CD4-positive, alpha-beta T cell (primary cell): ENCODE measurements at places on chromosomes 1 and 21.

DNA sequence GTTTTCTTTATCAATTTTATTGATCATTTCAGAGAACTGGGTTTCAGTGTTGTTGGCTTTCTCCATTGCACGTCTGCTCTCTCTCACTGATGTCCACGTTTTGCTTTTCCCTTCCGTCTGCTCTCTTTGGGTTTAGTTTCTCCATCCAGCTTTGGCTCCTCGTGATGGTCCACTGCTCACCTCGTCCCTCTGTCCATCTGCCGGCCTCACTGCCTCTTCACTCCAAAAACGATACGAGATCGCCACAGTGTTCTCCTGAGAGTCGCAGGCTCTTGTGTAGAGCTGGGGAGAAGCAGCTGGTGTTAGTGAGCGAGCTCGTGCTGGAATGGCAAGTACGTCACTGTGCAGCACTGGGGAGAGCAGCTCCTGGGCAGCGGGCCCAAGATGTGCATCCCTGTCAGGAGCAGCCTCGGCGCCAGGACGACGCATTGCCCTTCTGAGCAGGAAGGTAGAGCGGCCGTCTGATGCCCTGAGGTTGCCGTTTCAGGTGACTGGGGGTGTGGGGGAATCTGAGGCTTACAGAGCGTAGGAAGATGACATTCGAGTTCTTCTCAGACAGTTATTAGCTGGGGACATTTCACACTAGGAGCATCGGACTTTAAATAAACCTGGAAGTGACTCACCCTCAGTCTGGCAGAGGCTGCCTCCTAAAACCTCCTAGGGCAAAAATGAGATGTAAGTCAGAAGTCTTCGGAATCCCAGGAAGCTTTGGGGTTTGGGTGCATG, 31.4 kb upstream of the PCBP3 start:
- DNase-seq: no peak

- DNase-seq: no peak
Observed at GRCh38 chr1:40312238-40313205, 4.6 kb downstream of the COL9A2 start.

- DNase-seq: no peak
Observed at GRCh38 chr1:48841966-48842365, 65.3 kb upstream of the BEND5 start.

DNA sequence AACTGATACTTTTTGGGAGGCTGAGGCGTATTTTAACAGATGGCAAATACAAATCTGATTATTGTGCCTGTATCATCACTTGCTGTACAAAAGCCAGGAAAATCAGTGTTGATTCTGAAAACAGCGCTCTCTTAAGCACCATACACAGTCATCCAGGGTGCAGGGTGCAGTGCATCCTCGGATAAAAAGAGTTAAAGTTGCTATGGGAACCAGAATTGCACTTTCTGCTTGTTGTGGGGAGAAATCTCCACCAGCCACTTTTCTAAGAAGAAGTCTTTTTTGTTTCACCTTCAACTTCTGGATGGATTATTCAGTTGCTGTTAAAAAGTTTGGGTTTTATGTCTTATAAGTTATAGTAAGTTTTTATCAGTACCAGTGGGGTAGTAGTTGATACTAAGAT, 3.8 kb downstream of the LAMC1 start:
- DNase-seq: no peak

DNA sequence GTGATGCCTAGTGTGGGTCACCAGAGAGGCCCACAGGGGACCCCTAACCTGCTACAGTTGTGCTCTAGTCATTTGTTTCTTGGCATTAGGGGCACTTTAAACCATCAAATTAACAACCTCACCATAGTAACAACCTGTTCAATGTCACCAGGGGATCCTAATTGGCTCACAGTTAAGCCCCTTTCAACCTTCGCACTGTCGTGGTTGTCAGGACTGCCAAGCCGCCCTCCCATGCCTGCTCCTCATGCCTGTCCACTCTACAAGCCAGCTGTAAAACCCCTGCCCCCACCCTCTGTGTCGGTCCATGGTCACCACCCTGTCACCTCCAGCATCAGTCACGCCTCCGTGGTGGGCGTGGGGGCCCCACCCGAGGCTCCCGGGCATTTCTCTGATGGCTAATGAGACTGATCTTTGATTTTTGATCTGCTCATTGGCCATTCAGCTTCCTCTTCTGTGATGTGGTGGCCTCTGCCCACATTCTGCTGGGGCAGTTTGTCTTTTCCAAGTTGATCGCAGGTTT, 96.6 kb downstream of the WDR4 start:
- no peak for DNase-seq

DNA sequence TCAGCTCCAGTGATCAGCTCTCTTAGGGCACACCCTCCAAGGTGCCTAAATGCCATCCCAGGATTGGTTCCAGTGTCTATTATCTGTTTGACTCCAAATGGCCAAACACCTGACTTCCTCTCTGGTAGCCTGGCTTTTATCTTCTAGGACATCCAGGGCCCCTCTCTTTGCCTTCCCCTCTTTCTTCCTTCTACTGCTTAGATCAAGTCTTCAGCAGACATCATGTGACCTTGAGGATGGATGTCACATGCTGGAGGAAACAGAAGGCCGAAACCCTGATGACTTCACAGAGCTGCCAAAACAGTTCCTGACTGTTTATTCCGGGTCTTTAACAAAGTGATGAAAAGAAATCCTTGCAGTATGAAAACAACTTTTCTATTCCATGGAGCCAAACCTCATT, 24.4 kb upstream of the WDR26 start:
- DNase-seq: no peak

DNA sequence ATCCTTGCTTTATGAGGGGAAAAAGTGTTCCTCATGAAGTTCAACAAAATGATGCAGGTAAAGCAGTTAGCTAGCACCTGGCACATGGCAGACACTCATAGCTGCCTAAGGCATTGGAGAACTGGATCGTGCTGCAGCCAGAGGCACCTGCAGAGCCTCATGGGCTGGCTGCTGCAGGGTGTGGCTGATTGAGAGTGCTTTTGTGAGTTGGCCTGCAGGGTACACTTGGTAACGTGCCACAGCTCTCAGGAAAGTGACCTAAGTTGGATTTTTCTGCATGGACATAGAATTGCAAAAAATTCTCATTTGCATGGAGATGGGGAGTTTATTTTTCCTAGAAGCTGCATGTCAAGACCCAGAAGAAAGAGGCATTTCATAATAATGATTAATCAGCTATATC, 31.6 kb upstream of the IL20 start:
- no peak for DNase-seq

DNA sequence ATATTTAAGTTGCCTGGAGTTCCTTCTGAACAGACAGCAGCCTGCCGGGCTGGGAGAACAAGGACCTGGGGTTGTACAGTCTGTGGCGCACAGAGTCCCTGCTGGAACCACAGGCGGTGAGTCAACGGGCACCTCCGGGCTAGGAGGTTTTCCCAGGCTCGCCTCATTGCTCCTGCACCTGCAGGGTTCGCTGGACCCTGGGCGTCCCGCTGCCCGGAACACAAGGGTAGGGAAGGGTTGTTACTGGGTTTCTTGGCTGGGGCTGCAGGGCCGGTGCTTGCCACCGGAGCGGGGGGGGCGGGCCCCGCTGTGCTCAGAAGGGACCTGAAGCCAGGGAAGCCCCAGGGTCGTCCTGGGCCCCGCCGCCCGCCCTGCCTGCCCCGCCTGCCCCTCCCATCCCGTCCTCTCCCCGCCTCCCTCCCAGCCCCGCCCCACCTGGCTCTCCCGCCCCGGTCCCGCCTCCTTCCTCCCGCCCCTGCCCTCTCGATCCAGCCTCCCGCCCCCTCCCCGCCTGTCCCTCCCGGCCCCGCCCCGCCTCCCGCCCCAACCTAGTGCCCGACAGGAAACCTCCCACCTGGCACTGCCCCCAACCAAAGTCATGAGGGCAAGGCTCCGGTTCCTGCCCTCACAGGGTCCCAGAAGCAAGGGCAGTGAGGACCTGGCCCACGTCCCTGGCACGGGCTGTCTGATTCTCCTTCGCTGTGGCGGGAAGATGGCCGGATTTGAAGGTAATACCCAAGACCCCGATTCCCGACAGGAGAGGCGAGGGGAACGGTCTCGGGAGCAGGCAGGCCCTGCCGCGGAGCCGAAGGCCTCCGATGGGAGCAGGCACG, 6.8 kb downstream of the JMJD4 start:
- DNase-seq: peak; percentile 90

DNA sequence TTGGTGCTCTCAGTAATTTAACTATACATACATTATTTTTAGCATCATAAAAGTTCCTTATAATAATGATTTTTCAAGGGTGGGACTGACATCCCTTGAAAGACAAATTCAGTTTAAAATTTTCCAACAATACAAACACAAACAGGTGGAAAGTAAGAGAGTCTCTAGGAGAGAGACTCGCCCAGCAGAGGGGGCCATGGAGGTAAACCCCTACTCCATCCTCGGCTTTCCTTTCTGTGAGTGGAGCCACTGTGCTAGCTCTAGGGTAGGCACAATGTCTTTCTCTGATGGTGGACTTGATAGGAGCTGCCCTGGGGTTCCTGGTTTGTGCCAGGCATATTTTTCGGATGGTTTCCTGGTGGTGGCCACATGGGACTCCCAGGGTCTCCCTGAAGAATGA, 8.3 kb downstream of the CSMD2 start:
- no peak for DNase-seq

DNA sequence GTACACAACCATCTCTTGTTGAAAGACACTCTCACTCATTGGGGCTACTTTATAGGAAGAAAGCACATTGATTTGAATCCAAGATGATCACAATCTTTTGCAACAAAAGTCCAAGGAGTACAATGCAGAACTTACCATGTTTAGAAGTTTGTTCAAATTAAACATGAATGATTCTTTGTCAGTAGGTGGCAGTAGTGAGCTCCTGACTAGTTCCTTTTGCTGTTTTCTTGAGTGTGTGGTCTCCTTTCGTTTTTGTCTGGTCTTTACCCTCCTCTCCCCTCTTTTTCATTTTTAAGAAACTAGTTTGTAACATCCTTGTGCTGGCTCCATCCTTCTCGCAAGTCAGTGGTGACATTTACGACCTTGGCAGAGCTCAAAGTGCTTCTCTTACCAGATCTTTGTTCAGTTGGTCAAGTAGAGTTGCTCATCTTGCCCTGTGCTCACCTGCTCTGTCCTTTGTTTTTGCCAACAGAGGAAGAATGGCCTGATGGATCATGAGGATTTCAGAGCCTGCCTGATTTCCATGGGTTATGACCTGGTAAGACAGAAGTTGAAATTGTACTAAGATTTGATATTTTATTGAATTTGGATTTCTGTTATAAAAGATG, 35.7 kb upstream of the MTR start:
- DNase-seq: no peak

- no peak for DNase-seq
Observed at GRCh38 chr1:113388017-113388620, 2.2 kb upstream of the MAGI3 start.

DNA sequence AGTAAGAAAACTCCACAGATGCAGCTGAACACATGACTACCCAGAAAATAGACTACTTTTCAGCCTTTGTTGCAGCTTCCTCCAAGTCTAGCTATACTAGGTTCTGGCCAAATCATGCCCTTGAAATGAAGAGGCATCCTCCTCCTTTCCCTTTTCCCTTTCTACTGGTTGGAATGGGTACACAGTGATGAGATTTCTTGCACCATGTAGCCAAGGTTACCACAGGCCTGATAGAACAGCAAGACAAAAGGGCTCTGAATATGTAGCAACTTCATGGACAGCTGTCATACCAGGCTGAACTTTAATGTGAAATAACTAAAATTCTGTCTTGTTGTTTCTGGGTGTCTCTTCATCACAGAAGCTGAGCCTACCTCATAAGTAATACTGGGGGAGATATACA, 146.5 kb downstream of the PDE4B start:
- DNase-seq: no peak

DNA sequence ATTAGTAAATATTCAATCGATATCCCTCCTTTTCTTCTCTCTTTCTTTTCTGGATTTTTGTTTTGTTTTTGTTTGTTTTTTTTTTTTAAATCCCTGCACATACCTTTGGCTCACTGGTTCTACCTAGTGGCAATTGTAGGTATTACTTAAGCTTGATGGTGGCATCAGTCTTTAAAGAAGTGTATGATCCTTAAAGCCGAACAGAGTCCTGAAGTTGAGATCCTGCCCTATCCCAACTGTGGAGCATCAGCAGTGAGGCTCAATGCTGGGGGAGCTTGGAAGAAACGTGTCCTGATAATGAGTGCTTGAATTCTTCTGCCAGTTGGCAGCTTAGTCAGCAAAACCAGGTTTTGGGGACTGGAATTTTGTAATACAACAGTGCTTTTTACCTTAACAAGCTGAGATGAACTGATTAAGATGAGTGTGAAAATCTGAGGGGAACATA, 60.8 kb downstream of the FASLG start:
- no peak for DNase-seq

- no peak for DNase-seq
Observed at GRCh38 chr1:38500352-38500751, 359.2 kb downstream of the RRAGC start.

- DNase-seq: no peak
Observed at GRCh38 chr21:38852708-38853107, 47.0 kb downstream of the ETS2 start.

DNA sequence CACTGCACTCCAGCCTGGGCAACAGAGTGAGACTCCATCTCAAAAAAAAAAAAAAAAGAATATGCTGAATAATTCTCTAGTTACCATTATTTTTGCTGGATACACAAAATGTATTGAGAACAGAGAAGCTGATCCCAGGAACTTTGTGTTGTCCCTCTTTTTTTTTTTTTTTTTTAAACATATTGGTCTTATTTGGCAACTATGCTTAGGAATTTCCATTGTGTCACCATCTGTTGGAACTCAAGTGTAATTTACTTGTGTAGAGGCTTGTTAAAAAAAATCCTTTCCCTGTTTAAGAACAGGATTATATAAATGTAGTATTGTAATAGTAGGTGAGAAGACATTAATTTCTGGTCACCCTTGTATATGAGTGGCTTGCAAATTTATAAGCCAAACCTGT, 28.6 kb downstream of the CAMSAP2 start:
- DNase-seq: no peak

DNA sequence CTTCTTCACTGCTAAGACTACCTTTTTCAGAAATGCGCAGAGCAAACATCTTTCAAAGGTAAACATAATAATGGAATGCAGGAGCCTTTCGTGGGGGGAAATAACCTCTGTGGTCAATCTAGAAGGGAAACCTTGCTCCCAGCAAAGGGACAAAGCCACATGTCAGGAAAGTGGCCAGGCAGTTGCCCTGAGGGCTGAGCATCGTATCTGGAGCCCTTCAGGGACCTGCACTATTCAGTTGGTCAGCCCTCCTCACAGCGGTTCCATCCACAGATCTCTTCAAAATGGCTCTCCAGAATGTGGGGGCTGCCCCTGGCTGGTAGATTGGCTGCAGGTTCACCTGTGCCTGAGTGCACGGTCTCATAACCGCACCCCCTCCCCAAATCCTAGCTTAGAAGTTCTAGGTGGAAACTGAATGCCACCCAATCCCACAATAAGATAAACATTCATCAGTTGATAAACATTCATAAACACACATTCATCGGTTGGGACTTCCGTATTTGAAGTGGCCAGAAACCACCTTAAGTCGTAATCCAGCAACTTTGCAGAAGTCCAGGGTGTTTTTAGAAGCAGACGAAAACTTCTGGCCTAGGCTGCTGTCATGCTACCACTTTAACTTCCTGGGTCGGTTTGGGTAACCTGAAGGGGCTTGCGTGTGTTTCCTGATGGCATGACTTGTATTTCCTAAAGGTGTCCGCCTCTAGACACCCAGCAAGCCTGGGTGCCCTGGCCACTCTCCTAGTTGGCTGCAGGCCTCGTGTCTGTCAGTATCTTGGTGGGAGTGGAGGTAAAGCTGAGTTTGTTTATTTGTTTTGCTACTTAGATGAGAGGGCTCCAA, 50.5 kb downstream of the RASSF5 start:
- DNase-seq: no peak

- no peak for DNase-seq
Observed at GRCh38 chr21:15009837-15010363, 54.9 kb downstream of the NRIP1 start.
